ENCODE measurements at places on chromosomes 7 and 10. TPM values are rescaled to one million over a fixed set of nuclear protein-coding genes. Genes with fewer than 3 reads are reported as not detected.

DNA sequence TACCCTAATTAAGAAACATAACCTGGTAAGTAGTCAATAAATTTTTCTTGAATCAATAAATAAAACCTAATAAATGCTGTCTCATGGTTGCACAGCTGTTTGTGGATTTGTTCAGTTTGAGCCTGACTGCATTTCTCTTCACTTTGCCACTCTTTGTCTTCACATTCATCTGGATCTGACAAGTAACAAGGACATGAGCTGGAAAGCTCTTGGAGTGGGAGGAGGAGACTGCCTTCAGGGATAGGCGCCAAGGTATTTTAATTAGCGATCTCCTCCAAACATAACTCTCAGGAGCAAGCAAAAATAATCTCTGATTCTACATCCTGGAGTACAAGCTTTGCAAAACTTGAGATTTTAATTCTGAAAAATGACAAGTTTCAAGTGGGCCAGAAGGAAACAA, 251.0 kb downstream of the BMPER start:
- no peak for DNase-seq

Gene MYL7
- not detected for total RNA-seq

DNA sequence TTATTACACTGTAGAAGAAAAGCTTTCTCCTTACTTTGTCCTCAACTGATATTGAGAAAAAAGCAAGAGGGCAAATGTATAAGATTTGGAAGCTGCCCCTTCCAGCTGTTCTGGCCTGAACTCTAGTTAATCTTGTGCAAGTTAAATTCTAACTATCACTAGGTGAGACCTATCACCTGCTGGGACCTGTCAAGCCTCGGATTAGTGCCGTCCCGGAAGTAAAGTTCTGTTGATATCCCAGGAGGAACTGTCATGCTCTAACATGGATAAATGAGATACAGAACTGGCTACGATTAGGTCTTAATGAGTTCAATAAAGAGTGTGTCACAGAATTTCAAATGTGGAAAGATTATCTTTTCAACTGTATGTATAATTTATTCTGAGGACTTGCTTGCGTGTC, 1.2 kb upstream of the BPGM start:
- DNase-seq: no peak

- DNase-seq: no peak
These were observed 123.4 kb upstream of the CALCR start for GRCh38 chr7:93697901-93698300.

DNA sequence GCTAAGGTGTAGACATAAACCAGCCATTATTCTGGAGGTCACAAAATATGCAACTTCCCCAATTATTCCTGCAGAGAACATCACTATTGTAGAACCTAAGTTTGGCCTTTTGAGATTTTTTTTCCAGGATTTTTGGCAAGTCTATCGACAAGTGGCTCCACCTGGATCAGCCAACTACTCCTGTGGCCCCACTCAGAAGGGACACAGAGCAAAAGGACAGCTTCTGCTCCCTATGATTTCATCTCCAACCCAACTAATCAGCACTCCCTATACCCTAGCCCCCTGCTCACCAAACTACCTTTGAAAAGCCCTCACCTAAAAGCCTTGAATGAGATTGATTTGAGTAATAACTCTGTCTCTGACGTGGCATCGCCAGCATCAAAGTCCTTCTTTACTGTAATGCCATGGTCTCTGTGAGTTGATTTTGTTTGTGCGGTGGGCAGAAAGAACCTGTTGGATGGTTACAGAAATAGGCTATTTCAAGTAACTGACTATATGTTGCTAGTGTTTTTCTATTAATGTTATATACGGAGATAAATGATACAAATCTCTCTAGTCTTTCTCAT, 13.7 kb upstream of the CROT start:
- no peak for DNase-seq

Gene DPCD
- total RNA-seq: 23.9 TPM

- DNase-seq: no peak
These were observed 65.8 kb upstream of the ZEB1 start for GRCh38 chr10:31253237-31253636.

GRCh38 chr10:110405380-110405779, 92.3 kb upstream of the DUSP5 start:
- no peak for DNase-seq

- no peak for DNase-seq
These were observed 8.7 kb downstream of the BRAF start for GRCh38 chr7:140915935-140916555.

GRCh38 chr7:37289367-37289766, 159.3 kb downstream of the ELMO1 start:
- no peak for DNase-seq

DNA sequence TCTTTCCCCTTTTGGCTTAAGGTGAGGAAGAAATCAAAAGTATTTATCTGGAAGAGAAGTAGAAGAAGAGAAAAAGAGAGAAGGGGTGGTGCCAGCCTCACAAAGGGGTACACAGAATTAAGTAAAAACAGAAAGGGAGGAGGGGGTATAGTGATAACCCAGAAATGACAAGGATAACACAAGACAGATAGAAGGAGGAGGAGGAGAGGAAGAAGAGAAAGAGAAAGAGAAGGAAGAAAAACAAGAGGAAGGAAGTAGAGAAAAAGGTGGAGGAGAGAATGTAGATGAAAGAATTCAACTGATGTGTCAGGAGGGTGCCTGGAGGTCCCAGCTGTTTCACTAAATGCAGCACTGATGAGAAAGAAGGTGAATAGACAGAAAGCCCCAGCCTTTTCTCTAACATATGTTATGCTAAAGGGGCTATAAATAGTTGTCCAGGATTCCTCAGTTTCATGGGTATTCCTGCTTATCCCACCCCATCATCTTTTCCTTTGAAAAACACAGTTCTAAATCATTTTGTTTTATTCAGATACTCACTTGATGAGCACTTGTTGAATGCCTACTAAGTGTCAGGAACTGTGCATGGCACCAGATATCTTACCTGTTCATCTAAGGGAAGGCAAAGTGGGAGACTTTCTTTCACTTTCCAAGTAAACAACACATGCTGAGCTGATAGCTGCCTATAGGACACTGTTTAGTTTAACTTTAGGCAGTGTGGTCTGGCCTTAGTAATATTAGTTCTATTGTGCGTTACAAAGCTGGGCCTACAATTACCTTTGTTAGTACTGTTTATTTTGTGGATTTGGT, 8.0 kb downstream of the SEMA3E start:
- no peak for DNase-seq

GRCh38 chr10:11068861-11069633, 51.4 kb downstream of the CELF2 start:
- DNase-seq: no peak

DNA sequence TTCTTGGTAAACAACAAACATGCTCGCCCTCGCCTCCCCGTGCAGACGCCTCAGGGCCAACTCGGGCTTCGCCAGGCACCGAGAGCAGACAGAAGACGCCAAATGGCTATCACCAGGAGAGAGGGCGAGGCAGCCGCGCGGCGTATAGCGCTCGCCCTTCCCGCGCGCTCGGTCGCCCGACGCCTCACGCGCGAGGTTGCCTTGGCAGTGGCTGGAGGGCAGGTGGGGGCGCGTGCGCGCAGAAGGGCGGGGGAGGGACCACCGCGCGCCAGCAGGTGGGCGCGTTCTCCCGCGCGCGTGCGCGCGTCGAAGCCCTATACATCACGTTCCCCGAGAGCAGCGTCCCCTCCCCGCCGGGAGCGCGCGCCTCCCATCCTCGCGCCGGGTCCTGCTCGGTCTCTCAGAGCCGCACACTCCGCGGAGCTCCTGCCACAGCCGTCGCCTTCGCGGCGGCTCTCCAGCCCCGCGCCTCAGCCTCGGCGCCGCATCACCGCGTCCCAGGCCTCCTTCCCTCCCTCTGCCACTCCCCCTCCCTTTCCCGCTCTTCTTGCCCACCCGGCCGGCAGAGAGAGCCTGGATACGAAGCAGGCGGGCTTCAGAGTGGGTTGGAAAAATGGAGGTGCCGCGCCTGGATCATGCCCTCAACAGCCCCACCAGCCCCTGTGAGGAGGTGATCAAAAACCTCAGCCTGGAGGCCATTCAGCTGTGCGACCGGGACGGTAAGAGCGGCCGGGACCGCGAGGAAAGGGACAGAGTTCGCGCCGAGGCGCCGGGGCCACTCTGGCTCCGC, at the start of gene PHYHIPL:
Gene PHYHIPL (plus strand): TSS at position 403 of the 790 bp plus-strand sequence. CDS start 211 bp downstream, at position 614.
- no peak for DNase-seq

DNA sequence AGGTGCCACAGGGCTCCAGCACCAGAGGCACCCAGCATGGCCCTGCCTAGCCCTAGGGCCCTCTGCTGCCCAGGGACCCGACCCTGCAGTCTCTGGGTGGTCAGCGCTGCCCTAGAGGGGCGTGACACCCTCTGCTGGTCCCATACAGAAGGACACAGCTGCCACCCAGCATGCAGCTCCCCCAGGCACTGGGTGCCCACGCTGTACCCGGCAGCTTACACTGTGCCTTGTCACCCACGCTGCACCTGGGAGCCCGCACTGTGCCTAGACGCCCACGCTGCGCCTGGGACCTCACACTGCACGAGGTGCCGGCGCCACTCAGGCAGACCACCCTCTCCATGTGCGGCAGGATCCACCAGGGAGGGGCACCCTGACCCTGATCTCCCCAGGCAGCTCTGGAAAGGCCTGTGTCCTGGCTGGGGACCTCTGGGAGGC, 55.2 kb downstream of the PWWP2B start:
- DNase-seq: no peak

DNA sequence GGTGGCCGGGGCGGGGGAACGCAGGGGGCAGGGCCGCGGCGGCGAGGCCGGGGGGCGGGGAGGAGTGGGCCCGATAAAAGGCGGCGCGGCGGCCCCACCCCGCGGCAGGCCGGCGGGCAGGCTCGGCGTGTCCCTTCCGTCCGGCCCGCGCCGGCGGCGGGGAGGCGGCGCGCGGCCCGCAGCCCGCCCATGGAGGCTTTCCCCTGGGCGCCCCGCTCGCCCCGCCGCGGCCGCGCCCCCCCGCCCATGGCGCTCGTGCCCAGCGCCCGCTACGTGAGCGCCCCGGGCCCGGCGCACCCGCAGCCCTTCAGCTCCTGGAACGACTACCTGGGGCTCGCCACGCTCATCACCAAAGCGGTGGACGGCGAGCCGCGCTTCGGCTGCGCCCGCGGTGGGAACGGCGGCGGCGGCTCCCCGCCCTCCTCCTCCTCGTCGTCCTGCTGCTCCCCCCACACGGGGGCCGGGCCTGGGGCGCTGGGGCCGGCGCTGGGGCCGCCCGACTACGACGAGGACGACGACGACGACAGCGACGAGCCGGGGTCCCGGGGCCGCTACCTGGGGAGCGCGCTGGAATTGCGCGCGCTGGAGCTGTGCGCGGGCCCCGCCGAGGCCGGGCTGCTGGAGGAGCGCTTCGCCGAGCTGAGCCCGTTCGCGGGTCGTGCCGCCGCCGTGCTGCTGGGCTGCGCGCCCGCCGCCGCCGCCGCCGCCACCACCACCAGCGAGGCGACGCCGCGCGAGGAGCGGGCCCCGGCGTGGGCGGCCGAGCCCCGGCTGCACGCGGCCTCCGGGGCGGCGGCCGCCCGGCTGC, at the start of gene NANOS1:
Gene NANOS1 (plus strand): TSS at position 102 of the 808 bp plus-strand sequence. CDS start 88 bp downstream, at position 190.
- no peak for DNase-seq

DNA sequence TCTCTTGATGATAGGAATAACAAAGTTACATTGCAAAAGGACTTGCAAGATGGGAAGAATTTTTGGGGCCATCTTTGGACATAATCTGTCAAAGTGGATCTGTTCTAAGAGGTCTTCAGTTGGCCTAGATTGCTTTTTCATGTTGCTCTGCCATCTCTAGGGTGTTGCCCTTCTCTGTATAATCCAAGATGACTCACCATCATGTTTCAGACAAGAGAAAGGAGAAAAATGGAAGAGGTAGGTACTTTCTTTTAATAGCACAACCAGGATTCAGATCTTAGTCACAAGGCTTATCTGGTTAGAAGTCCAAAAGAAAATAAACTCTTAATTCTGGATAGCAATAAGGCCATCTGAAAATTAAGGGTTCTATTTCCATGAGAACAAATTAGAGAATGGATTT, 38.7 kb upstream of the FOXP2 start:
- no peak for DNase-seq

Gene PVRIG
- total RNA-seq: not detected

DNA sequence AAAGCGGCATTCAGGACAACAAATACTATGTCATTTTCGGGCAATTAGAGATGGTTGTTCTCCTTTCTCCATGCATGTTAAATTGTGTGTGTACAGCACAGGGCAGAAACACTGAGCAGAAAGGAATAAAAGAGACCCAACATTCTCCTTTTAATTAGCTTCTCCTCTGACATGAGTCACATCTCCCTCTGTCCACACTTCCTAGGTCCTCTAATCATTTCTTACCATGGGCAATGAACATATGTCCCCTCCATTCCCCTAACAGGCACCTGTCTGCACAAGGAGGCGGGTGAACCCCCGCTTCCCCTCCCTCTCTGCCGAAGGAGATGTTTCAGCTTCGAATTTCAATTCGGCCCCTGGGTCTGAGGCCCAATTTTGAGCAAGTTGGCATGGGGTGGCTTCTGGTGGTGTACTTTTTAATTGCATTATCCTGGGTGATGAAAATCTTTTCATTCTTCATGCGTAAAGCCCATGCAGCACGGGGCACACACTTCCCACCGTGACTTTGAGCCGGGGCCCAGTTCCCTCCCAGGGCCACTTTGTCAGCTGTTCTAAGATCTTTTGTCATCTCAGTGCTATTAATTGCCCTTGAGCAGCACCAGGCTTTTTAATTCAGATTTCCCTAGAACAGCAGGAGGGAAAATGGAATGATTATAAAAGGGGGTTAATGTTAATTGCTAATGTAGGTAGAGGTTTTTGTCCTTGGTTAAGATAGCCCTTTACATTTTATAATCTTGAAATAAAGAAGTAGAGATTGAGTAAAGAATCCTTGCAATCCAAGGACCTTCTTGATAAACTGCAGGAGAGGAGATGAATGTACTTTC, 219.5 kb upstream of the NRP1 start:
- DNase-seq: no peak

DNA sequence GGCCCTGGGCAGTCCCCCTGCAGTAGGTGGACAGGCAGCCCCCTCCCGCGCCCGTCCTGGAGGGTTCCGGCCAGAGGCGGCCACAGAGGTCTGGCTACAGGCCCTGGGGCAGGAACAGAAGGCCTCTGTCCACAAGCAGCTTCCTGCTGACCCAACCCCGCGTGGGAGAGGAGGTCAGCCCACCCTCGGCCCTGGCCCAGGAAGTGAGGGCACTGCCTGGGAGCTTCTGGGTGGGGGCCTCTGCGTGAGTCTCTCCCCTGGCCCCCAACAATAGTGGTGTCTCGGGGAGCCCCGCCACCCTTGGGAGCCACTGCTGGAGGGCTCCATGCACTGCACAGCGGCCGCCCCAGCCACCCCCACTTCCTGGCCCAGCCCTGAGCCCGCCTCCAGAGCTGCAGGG, 4.7 kb downstream of the MICALL2 start:
- DNase-seq: peak; percentile 25

DNA sequence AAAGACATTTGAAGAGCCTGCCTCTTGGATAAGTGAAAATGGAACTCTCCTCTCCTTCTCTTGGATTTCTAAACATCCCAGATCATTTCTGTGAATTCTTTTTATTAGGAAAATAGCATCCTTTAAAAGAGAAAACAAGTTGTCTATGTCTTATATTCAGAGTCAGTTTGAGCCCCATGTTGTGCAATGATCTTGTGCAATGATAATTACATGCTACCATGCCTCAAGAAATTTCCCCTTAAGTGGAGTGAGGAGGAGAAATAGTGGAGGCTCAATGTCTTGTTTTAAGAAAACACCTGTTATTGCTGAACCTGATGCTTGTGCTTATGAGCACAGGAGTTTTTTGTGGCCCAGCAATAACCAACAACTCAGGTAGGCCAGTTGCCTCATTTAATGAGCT, 103.6 kb downstream of the NPSR1 start:
- DNase-seq: no peak

Measured in fibroblast of lung (primary cell).